Aorta (tissue), 5 donors: ENCODE measurements at places on chromosomes 2 and 18. TPM values are rescaled to one million over a fixed set of nuclear protein-coding genes. Genes with fewer than 3 reads are reported as not detected.

DNA sequence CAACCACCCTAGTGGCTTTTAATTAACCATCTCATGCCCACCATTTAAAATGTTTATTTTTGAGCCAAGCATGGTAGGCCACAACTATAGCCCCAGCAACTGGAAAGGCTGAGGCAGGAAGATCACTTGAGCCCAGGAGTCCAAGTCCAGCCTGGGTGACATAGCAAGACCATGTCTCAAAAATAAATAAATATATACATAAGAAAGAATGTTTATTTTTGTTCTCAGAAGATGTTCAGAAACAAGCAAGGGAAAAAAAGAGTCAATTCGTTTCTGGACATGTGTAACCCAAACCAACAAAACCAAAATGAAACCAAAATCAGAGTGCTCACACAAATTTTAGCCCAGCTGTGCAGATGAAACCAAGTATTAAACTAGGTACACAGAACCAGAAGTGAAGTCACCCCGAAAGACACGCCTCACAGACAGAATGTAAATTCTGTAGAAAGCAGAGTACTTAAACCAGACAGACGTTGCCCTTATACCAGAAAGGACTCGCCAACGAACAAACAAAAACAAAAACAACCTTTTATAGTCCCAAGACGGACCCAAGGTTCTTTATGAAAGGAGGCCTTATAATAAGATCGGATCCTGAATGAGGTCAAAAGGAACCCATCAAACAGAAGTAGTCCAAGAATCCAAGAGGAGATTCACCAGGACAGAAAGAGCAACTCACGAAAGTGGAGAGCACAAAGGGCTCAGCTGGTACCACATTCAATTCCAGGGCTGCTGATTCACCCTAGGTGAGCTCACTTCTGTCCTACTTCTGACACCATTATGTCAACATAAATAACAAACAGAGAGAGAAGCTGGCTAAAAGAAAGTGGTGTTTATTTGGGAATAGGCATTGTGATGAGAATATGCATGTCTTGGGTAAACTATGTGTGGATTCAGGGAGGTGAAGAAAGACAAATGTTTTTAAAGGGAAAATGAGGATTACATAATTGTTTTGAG is 31.8 kb upstream of the MTCL1 start:
- H3K4me3 ChIP-seq = no peak overlapping the region
- no peak for DNase-seq
- no peaks in the 10 kb centered on the region for H3K4me1 ChIP-seq
- H3K36me3 ChIP-seq = no peaks in the 10 kb centered on the region
- no peak overlapping the region for H3K27ac ChIP-seq

- no peak overlapping the region for H3K4me3 ChIP-seq
- no peaks in the 10 kb centered on the region for H3K4me1 ChIP-seq
- DNase-seq = no peak
- H3K36me3 ChIP-seq = no peaks in the 10 kb centered on the region
These were observed 105.6 kb upstream of the LDLRAD4 start for GRCh38 chr18:13112982-13113381.

ARHGAP25 gene
- 6.0 TPM for polyA plus RNA-seq

GRCh38 chr2:55441280-55441892 is 21.7 kb upstream of the CCDC88A start:
- DNase-seq = no peak
- H3K27me3 ChIP-seq = no peaks in the 10 kb centered on the region
- H3K4me1 ChIP-seq = no peaks in the 10 kb centered on the region
- no peaks in the 10 kb centered on the region for H3K36me3 ChIP-seq
- H3K27ac ChIP-seq = no peak overlapping the region
- H3K4me3 ChIP-seq = no peak overlapping the region

ABCB11 gene
- not detected for polyA plus RNA-seq

NEB gene
- 2.2 TPM for polyA plus RNA-seq
